Left renal cortex interstitium (tissue), 4 donors: ENCODE measurements at places on chromosomes 11 and 22.

- peak; percentile 60 for DNase-seq
These were observed 94.3 kb downstream of the SLC17A6 start for GRCh38 chr11:22432291-22433093.

DNA sequence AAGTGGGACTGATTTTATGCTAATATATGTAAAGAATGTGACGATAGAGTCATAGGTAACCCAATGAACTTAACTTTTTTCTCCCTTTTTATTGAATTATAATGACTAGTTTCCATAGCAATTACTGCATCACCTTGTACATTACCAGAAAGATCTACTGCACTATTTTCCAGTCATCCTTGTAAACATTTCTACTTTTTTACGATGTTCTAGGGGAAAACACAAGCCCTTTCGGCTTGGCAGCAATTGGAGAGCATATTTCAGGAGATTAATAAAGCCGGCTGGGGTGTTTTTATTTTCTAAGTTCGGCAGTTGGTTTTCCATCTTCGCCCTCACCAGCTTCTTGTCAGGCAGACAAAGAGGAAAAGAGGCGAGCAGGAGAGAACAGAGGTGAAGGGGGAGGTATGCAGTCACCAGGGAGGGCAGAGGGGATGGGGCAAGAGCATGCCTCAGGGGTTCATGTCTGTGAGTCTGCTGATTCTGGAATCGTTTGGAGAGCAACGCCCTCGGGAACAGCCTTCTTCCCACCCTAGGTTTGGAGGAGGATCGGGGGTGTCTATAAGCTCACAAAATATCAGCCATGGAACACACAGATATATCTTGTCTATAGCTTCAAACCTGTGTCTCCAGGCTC is 476.4 kb downstream of the MIAT start:
- no peak for DNase-seq

DNA sequence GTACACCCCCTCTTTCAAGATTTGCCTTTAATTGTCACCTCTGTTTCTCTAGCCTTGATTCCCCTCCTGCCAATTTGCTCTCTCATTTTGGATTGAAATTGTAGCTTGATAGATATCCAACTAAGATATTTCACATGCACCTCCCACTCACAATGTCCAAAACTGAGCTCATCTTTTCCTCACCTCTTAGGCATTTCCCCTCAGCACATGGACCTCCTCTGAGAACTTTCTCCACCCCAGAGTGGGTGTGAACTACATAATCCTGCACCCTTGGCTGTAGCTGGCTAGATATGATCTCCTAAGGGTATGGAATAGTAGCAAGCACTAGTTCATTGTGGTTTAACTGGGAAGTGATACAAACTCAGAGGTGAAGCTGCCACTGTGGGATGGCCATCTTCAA is 91.5 kb upstream of the SESN3 start:
- DNase-seq: no peak

DNA sequence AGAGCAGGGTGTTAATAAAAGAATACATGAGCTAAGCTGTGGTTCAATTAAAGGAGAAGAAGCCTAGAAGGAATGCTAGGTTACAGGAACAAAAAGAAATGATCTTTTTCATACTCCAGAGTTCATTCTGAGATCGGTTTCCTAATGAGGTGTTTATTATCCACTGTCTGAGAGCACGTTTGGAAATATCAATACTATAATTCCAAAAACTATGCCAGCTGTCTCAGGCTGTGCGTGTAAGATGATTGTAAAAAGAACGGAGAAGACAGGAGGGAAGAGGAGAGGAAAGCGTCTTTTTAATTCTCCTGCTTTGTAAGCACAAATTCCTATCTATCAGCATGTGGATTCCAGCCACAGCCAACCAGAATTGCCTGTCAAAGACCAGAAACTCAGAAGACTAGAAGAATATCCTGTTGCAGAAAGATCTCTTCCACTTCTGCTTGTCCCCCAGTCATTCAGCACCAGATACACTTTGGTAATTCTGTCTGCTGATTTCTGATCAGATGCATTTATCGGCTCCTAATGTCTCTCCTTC is 25.7 kb downstream of the APOL5 start:
- DNase-seq: no peak

DNA sequence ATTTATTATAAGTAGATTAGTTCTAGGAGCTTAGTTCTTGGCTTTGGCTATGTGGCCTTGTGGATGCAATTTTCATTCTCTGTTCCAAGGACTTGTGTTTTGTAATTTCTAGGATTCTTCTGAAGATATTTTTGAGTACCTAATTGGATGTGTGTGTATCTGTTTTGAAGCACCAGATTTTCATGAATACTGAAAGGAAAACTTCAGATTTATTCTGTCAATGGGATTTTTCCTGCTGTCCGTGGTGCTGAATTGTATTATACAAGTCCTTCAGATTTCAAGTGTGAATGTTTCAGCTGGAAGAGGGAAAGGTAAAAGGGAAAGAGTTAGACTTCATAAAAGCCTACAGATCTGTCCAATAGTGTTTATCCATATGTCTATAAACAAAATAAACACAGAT is 18.2 kb upstream of the SYN3 start:
- DNase-seq: no peak
